Thyroid gland (tissue), 4 donors: ENCODE measurements at places on chromosomes 1 and 21.

- DNase-seq = no peak
Measured at GRCh38 chr1:174690266-174690665, 242.5 kb downstream of the GPR52 start.

- DNase-seq = no peak
Measured at GRCh38 chr1:113508364-113509164, 118.2 kb downstream of the MAGI3 start.

GRCh38 chr1:85984636-85985035 lies 171.9 kb downstream of the COL24A1 start:
- no peak for DNase-seq

- no peak for DNase-seq
Measured at GRCh38 chr1:116850436-116850835, 59.3 kb upstream of the PTGFRN start.

GRCh38 chr1:91777196-91777595 lies 108.8 kb downstream of the TGFBR3 start:
- no peak for DNase-seq

DNA sequence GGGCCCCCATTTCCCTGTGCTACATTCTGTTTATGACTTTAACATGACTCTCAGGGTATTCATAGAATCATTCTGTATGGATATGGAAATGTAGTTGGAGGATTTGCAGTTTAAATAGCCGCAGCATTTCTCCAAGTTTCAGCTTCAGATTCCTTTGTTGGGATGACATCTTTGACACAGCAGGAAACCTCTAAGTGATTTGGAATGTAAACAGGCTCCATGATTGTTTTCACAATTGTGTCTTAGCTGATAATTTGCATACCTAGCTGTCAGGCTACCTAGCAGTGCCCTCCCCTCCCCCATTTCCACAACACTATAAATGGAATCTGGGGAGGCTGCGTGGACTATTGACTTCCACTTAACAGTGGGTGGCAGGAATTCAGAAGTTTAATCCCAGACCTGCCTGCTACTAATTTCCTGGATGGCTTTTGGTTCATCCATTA lies 290.2 kb downstream of the HLX start:
- no peak for DNase-seq

DNA sequence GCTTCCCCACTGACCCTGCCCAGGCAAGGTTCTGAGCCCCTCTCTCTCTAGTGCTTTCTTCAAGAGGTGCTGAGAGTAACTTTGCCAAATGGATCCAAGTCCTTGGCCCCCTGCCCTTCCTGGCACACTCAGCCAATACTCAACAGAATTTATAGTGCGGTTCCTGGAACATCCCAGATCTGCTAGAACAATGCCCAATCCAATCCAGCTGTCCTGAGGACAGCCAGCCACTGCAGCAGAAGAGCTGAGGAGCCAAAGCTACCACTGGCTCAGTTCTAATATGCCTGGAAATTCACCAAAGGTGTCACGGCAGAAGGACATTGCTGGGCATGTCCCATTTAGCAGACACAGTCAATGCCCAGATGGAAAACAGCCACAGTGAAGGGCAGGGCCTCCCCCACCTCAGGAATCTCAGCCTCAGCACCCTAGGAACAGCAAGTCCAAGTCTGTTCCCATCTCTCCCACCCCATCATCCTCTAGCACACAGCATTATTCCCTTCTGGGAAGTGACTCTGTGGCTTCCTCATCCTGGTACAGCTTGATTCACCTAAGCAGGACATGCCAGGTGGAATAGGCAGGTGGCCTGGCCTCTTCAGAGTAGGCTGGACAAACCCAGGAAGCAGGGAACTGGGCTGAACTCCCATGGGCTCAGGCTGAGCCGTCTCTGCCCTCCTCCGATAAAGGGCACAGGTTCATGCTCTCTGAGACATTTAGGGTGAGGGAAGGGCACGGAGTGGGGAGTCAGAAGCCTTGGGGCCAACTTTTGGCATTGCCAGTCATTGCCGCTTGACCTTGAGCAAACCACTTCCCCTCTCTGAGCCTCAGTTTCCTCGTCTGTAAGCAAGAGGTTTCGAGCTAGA lies 24.6 kb downstream of the PMVK start:
- peak; percentile 25 for DNase-seq

GRCh38 chr21:17340081-17340480 lies 172.8 kb upstream of the CXADR start:
- no peak for DNase-seq

DNA sequence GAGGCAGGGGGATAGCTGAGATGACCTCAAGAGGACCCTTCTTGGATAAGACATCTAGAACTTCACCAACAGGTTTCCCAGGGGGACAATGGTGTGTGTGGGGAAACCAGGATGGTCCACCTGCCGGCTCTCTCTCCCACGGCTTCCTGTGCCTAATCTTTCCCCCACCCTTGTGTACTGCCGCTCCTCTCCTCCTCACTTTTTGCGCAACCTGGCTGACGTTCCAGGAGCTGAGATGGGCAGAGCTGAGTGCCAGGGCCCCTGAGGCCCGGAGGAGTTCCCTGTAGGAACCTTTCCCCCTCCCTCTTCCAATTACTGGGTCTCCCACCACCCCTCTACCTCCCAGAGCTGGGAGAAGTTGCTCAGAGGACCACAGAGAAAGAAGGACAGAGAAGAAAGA lies 6.9 kb downstream of the SLC26A9 start:
- no peak for DNase-seq

- no peak for DNase-seq
Measured at GRCh38 chr1:222950892-222951291, 136.1 kb downstream of the DISP1 start.

GRCh38 chr1:12010746-12011570 lies 8.3 kb upstream of the MIIP start:
- no peak for DNase-seq

- no peak for DNase-seq
Measured at GRCh38 chr1:78052685-78053405, 7.1 kb downstream of the GIPC2 start.

- DNase-seq = no peak
Measured at GRCh38 chr1:23748016-23748415, 4.7 kb downstream of the ELOA start.

DNA sequence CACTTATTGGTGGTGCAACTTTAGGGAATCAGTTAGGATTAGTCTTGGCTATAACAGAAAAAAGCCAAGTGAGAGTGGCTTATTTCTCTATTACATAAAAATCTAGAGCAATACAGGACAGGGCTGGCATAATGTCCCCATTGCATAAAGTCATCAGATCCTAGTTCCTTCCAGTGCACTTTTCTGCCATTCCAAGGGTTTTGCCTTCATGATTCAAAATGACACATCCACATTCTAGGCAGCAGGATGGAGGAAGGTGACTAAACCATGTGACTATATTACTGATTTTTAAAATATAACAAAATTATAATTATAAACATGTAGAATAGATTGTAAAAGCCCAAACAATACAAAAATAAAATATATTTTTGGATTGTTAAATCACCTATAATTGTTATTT lies 18.8 kb downstream of the JUN start:
- DNase-seq = no peak

GRCh38 chr1:182071924-182072323 lies 10.4 kb upstream of the ZNF648 start:
- no peak for DNase-seq

DNA sequence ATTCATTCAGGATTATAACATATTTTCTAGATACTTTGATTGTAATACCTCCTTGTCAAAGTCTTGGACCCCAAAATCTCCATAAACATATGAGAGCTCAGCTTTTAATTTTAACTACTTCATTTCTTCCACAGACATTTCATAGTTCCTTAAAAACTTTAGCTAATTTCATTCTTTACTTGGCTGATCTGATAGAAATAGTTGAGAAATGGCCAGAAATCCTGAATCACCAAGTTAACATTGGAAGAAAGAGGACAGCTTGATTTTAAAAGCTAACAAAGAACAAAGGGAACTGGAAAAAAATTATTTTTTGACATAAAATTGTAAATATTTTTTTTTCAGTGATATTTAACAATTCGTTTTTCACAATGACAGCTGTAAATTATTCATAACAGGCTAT lies 216.5 kb downstream of the NTNG1 start:
- DNase-seq = no peak

- DNase-seq = no peak
Measured at GRCh38 chr1:200354243-200354642, 55.6 kb downstream of the ZNF281 start.

- DNase-seq = no peak
Measured at GRCh38 chr21:26565111-26565510, 8.0 kb downstream of the CYYR1 start.

DNA sequence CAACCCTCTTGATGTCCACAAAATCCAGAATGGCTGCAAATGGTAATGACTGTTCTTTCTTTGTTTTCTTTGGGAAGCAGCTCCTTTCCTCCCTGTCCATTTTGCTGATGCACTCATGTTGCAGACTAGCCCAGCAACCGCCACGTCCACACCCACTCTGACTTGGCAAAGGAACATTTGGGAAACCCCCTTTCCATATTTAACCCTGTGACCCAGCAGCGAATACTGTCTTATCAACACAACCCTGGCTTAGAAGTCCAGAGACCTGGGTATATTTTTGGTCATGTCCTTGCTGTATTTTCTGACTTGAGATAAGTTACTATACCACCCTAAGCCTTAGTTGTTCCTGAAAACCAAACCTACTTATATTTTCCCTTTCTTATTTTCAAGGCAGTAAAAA lies 18.1 kb upstream of the SHE start:
- peak; percentile 10 for DNase-seq

DNA sequence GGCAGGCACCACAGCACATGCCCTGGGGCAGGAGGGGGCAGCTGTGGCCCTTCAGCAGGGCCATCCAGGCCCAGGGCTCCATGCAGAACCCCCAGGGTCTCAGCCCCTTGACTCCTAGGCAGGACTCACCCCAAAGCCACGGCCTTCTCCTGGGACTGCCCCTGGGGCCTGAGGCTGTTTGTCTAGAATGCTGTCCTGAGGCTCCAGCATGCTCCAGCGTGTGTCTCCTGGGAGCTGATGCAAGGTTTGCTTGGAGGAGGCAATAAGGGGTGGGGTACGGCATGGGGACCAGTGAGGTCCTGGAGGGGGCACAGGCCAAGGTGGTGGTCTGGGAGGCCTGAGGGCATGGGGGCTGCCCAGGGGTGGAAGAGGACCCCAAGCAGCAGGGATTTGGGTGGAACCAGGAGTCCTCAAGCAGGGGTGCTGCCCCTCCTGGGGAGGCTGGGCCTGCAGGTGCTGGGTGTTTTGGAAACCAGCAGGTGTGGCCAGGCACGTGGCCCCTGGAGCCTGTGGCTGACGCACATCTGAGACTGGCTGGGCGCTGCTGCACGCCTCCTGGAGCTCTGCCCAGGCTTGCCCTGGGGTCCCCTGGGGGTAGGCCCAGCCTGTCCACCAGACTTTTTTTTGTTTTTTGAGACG lies 7.8 kb upstream of the CALML6 start:
- DNase-seq = peak; percentile 38

DNA sequence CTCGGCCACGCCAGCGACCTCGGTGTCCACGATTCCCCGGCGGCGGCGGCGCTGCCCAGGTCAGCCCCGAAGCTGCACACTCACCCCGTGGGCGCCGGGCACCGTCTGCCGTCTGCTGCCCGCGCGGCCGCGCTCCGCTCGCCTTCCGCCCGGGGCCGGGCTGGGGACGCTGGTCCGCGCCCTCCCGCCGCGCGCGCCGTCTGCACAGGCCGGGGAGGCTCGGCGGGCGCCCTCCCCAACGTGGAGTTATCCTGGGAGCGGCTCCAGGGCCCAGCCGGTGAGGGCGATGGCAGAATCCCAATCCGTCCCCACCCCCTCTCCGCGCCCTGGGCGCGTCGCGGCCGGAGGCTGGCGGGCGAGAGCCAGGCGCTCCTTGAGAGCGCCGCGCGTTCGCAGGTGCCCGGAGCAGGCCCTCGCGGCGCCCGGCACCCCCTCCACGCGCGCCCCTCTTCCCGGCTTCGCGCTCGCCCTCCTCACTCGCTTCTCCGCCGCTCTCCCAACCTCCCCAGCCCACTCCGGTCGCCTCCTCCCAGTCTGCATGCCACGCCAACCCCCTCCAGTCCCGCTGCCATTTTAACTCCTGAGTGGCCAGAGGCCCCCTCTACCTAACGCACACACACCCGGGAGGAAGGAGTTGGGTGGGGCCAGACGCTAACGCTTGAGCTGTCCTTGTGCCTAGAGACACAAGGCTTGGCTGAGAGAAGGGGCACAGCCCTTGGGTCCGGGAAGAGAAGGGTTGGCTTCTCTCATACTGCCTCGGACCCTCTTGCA lies at the start of gene LRRN2:
Gene LRRN2 (minus strand): TSS at position 503 of the 771 bp plus-strand sequence. CDS start 65,746 bp downstream, outside the sequence.
- peak; percentile 57 for DNase-seq

DNA sequence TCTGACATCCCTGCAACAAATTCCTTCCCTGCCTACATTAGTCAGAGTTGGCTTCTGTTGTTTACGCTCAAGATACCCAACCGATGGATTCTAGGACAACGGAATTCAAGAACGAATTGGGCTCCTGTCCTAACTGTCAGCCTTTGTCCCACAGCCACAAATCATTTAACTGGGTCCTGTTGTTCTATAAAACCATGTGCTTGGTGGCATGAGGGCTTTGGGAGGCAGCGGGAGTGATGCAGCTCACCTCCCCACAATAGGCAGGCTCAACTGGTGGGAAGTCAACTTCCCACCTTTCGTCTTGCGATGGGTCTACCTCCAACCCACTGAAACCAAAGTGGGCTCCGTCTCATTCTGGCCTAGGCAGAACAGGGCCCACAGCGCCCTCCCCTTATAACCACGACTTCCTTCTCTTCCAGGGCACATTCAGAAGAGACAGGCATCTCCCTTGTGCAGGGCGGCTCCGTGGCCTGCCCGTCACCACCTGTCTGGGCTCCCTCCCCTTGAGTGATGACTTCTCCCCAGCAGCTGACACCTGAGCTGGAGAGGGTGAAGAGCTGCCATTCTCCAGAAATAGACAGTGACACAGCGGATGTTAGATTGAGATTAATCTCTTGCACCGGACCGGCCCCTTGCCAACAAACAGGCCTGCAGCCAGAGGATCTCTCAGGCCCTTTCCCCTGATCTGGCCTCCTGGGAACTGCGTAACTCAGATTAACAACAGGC lies 26.5 kb downstream of the LRRC38 start:
- no peak for DNase-seq

GRCh38 chr1:37137014-37137413 lies 102.7 kb upstream of the GRIK3 start:
- DNase-seq = no peak

- DNase-seq = no peak
Measured at GRCh38 chr1:80982831-80983230, 817.9 kb upstream of the ADGRL2 start.

DNA sequence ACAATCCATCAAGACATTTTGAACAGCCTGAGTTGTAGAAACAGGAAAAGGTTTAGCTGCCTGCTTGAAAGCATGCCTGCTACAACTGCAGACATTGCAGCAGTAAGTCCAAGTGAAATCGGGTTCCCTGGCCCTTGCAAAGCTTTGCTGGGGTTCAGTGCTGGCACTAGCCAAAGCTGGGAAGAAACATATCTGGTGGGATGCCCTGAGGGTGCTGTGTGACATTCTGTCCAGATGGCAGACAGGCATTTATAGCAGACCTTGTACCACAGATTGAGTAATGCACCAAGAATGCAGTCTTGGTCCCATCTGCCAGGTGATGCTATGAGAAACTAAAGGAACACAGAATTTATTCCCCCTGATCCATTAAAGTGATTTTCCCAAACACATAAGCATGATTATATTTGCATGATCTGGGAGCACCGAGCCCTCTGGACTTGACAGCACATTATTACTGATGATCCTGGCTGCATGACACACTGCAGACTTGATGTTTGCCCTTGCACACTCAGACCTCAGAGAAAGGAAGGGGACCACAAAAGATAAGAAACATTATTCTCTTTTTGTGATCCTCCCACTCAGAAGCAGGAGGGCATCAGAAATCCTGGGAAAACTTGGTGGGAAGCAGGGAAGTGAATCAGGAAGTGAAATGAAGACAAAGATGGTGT lies 223.7 kb upstream of the FAM78B start:
- no peak for DNase-seq

GRCh38 chr1:14733048-14733778 lies 134.7 kb downstream of the KAZN start:
- DNase-seq = no peak
